Activated T-helper 2 cell treated with anti-CD3 and anti-CD28 coated beads, Interferon-gamma antibody, Interleukin-2, Interleukin-4, amounts not matched to agents 10 μg/mL and 5 μg/mL and 100 μg/mL, durations not matched to agents 14 hours and 24 hours and 36 hours (primary cell): ENCODE measurements at places on chromosomes 1 and 21. TPM values are rescaled to one million over a fixed set of nuclear protein-coding genes. Genes with fewer than 3 reads are reported as not detected.

NBPF10 gene
- total RNA-seq = 4.2 and 4.9 TPM in 2 replicates

PTPRU gene
- total RNA-seq = 0.30 and 0.37 TPM in 2 replicates

AGRN gene
- 27.6 and 29.2 TPM in 2 replicates for total RNA-seq

SYT2 gene
- total RNA-seq = not detected in 2 replicates

- H3K27ac ChIP-seq = no peak overlapping the region
- no peaks in the 10 kb centered on the region for H3K27me3 ChIP-seq
- no peaks in the 10 kb centered on the region for H3K36me3 ChIP-seq
- DNase-seq = no peak
- H3K4me3 ChIP-seq = peak overlapping the region; percentile 3
Measured at GRCh38 chr1:211738691-211739301, 63.4 kb upstream of the NEK2 start.

- H3K36me3 ChIP-seq = no peaks in the 10 kb centered on the region
- no peak overlapping the region for H3K4me3 ChIP-seq
- H3K27ac ChIP-seq = no peak overlapping the region
- H3K4me1 ChIP-seq = peaks cover 32% of the 10 kb centered on the region
Measured at GRCh38 chr1:64546013-64546412, 76.1 kb downstream of the CACHD1 start.
